Thymus (tissue), 14 donors: ENCODE measurements at places on chromosomes 7 and 10.

DNA sequence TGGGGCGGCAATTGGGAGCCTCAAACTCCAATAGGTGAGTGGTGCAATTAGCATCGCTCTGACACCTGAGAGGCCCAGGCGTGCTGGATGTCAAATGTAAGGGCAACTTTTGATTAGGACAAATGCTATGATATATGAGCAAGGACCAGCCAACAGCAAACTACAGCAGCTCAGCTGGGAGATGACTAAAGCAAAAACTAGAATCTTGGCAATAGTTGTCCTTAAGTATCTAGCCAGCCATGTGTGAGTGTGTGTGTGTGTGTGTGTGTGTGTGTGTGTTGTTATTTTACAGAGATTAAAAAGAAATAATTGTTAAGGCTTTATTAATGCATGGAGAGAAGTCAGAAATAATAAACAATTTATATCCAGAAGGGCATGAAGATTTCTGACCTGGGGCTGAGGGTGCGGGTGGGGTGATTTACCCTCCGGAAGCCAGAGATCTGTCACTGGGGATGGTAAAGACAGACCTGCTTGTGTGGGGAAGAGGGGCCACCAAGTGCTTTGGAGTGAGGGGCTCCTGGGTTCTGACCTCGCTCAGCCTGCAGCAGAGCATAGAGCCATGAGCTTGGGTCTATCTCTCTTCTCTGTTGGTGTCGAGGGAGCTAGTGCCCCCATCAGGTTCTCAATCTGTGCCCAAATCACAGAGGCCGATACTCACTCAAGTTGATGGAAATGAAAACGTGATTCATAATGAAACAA lies 77.3 kb downstream of the EMX2 start:
- DNase-seq: no peak

DNA sequence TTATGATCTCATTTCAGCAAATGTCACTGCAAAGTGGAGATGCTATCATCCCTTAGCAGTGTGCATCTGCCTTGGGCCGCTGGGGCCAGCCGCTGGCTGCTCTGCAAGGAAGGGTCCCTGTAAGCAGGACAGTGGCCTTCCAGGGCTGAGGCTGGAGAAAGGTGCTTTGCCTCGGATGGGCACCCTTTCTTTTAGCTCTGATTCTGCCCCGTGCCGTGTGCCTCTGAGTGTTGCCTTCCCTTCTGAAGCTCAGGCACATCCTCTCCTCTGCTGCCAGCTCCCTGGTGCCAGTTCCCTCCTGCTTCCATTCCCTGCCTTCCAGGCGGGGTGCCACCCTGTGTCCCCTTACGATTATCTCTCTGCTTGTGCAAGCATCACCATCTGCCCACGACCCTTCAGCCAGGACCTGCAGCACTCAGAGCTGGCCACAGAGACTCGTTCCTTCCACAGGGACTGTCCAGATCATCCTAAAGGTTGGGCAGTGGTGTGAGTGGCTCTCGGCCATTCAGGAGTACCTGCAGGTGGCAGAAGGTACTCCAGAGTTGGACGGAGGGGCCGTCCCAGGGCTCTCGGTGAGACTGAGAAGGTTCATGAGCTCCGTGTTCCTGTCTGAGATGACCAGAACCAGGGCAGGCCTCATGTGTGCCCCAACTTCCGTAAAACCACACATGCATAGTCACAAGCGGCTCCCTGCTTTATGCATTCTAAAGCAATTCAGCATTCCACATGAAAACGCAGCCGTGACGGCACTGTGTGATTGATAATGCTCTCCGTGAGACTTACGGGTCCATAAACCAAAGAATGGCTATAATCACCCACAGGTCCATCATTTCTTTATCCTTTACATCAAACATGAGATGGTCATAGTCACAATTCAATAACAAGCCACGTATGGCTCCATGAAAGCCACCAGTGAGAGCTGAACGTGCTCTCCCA lies 371.4 kb downstream of the DNAJB6 start:
- no peak for DNase-seq

DNA sequence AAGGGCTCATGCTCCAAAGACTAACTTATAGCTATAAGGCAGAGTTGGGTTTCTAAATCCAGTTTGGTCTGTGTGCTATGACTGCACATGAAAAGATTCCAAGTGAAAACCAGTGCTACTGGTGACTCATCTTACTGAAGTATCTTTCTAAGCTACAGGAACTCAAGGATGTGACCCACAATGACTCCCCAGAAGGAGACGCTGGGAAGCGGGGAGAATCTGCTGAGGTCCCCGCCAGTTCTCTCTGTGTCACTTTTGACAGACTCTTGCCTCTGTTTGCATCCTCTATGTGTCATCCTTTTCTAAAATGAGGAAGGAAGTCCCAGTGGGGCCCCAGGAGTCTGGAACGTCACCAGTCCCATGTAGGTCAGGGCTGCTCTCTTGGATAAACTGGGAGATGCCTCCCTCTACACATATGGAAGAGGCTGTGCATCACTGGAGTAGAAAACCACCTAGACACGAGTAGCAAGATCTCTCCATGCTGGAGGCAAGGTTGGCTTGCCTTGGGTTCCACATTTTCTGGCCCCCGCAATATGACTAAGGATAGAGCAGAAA lies 28.8 kb upstream of the GPR26 start:
- no peak for DNase-seq

DNA sequence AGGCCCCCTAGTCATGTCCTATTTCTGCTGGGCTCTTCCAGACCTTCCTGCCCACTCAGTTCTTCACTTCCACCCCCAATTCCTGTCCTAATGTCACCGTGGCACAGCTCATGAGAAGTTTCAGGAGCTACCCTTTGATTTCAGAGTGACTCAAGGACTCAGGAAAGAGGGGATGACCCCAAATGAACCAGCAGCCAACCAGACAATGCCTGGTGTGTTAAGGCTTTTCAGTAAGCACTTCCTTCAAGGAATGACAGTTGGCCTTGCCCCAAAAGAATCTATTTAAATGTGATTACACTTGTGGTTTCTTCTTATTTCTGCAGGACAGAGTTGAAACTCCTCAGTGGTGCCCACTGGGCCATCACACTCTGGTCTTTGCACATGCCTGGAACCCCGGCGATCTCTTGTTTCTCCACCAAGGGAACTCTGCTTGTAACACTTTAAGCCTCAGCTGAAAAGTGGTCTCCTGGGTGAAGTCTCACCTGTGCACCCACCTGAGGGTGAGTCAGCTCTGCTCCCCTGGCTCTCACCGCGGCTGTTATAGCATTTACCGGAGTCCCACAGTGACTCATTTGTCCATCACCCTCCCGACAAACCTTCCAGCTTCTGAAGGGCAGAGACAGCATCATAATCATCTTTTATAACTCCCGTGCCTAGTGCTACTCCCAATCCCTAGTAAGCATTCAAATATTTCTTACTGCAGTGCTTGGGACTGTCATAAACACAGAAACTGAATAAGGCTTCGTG lies 123.0 kb upstream of the SVIL start:
- no peak for DNase-seq

GRCh38 chr7:151844071-151844824 lies 32.7 kb downstream of the PRKAG2 start:
- DNase-seq: no peak

DNA sequence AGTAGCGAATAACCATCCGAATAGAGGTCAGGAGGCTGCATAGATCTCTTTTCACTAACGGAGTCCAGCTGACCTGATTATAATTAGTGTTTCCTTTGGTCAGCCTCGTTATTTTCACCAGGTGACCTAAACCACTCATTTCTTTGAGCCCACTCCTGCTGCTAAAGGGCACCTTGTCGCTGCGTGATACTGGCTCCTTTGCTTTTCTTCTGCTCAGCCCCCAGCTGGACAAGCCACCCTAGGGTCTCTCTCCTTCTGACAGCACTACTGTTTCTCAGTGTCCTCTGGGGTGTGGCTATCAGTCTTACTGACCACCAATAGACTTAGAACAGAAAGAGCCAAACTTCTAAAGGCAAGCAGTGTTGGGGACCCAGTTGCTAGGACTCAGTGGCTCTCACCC lies 2.7 kb upstream of the IGFBP3 start:
- no peak for DNase-seq

DNA sequence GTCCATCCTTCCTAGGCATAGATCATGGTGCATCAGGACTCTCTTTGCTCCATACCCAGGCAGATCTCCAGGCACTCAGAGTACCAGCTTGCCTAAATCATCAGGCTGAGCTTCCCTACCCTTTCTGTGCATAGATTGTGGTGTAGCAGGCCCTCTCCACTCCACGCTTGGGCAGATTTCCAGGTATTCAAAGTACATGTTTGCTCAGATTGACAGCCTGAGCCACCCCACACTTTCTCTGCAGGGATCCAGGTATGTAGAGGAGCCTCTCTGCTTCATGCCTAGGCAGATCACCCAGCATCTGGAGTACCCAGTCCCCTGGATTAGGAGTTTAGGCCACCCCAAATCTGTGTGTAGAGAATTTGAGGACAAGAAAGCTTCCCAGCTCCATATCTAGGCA lies 957.4 kb upstream of the LRRTM3 start:
- DNase-seq: no peak

- no peak for DNase-seq
Measured at GRCh38 chr7:84617265-84618030, 422.9 kb upstream of the SEMA3A start.

- no peak for DNase-seq
Measured at GRCh38 chr7:43037531-43037930, 74.9 kb upstream of the HECW1 start.

DNA sequence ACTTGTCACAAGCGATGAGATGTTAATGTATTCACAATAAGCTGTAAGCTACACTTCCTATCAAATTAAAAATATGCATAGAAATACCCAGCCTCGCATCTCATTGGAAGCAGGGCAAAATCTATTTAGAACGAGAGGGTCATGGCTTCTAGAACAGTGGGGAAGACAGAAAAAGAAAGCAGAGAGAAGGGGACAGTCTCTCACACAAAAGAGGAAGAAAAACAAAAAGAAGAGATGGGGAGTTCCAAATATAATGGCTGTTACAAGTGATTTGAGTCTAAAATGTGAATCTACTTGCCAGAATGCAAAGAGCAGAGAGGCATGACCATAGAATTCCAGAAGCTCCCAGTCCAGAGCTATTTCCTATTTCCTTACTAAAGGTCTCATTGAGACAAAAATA lies 13.8 kb downstream of the LRRN3 start:
- no peak for DNase-seq

GRCh38 chr7:4190010-4190981 lies 491.8 kb upstream of the FOXK1 start:
- DNase-seq: no peak

DNA sequence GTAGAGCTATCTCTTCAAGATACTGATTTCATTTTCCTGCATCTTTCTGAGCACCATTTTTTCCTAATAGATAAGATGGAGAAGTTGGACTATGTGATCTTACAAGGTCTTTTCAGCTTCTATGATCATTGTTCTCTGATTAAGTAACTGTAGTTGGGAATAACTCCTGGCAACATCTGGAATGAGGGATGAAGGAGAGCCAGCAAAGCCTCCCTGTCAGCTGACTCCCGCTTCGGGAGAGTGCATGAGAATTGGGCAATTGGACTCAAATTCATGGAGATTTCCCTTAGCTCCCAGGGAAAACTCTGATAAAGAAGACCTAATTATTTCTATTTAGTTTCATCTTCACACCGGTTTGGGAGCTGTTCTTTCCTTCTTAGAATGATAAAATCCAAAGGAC lies 146.1 kb downstream of the CCDC71L start:
- no peak for DNase-seq

DNA sequence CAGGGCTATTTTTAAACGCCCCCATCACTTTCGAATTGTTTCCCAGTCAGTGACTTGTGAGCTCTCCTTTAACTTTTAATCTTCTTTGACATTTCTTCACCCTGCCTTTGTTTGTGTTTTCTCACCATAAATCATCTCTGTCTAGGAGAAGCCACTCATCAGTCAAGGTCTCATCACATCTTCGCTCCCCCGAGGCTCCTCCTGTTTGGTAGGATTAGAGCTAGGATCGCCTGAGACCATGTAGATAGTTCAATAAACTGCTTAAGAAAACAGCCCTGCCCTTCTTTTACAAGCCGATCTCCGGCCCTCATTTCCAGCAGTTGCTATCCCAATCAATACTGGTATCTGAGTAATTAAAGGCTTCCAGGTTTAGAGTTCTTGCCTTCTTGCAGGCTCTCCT lies 472.8 kb upstream of the ADARB2 start:
- no peak for DNase-seq

GRCh38 chr7:141709318-141709717 lies 1.2 kb downstream of the WEE2 start:
- no peak for DNase-seq

- DNase-seq: no peak
Measured at GRCh38 chr10:86538547-86538946, 17.0 kb upstream of the WAPL start.

DNA sequence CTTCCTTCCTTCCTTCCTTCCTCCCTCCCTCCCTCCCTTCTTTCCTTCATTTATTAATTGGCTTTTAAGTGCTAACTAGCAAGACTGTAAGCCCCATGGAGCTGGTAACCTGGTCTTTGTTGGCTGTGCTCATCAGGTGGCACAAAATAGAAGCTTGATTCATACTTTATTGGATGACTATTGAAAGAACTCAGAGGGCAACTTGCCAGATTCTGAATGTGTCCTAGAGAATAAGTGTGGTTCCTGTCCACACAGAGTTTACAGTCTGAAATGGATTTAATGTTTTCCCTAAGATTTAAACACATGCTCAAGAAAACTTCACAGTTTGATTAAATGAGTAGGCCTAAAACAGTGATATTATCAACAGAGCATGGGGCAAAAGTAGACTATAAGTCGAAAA lies 3.1 kb upstream of the CACNB2 start:
- DNase-seq: no peak

DNA sequence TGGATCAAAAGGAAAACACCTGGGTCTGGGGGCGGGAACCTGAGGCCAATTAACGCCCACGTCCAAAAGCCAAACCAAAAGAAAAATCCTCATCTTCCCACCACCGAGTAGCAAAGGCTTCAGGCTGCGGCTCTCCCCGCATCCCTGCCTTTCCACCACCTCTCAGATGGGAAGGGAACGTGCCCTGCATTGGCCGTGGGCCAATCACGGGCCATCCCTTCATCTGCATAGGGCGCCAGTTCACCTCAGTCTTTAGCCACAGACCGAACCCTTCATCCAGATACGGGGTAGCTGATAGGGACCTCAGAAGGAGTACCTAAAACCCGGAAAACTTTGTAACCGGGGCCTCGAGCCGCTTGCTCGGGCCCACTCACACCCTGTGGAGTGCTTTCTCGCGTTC lies 626 bp downstream of the PRPF18 start:
- DNase-seq: no peak

GRCh38 chr10:14588084-14588937 lies 186.4 kb downstream of the FAM107B start:
- no peak for DNase-seq
